ENCODE measurements at places on chromosomes 7 and 10.

DNA sequence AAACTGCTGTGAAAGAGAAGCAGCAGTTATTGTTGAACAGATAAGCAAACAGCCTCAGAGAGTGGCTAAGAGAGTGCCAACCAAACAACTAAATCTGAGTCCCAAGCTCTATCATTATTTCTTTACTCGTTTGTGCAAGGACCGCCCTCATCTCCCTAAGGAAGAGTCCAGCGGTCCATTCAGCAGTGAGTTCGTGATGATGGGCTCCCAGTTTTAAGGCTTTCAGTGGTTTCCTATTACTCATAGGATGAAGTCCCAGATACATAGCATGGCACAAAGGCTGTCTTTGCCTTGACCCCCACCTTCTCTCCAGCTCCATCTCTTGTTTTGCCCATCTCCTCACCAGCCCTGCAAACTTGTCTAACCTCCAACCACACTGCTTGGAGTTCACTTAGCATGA, 24.3 kb upstream of the PDE1C start:
- no peak for DNase-seq

DNA sequence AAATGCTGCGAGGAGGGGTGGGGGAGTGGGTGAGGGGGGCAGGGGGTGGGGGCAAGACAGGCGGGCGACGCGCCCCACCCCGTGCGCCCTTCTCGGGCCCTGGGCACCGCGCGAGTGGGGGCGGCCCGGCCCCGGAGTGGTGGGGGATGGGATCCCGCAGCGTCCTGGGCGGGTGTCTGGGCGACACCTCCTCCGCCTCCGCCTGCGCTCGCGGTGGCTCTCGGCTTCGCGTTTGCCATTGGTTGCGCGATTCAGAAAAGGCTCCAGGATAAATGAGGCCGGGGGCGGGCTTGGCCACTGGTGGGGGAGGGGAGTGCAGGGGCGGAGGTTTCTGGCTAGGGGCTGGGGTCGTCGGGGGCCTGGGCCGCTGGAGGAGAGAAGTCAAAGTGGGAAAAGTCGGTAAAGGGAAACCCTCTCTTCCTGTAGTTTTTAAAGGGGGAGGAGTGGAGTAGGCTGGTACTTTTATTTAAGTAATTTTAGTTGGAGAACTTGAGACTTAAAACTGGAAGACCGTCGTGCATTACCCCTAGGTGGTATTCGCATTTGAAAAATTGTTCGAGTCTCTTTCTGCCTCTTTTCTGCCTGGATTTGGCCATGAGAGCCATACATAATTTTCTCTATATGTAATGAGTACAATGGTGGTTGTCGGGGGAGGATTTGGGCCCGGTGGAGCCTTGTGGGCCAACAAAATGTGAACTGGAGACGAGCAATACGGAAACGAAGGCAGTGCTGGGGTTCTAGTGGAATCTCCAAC, 992 bp upstream of the IGF2BP3 start:
- DNase-seq: no peak

DNA sequence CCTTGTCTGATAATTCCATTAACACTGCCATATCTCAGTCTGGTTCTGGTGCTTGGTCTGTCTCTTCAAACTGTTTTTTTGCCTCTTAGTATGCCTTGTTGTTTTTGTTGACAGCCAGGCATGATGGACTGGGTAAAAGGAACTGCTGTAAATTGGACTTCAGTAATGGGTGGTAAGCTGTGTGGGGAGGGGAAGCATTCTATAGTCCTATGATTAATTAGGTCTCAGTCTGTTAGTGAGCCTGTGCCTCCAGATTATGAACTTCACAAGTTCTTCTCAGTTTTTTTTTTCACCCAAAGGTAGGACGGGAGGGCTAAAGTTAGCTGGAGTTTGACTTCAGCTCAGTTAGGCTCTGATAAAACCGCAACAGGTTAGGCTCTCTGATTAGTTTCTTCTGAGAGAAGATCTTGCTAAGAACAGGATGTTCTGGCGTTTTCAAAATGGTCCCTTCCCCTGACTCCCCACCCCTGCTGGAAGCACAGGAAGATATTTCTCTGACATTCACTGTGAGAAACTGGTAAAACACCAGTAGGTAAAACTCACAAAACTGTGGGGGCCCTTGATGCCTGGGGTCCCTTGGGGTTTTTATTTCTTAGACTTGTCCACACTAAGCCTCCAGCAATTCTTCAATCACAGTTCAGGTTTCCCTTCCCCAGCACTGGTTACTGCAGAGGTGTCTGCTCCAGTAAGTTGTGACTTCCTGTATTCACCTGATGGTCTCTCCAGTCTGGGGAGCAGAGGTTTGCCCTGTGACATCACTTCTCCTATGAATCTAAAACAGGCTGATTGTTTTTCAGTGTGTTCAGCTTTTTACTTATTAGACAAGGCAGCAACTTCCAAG, 43.3 kb upstream of the CCDC71L start:
- no peak for DNase-seq

DNA sequence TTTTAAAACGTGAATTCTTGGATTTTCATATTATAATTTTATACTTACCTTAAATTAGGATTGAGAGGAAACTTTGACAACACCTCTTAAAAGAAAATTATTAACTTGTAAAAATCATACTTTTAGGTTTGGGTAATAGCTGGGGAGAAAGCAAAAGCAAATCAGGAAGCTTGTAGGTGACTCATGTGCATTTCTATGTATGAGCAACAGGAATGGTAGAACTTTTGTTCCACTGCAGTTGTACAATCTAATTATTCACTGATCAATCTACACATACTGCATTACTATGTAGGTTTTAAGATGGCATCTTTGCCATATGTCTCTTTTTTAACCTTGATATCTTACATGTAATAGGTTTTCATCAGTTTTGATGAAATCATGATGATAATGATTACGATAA, 223.2 kb downstream of the PRKG1 start:
- DNase-seq: no peak

DNA sequence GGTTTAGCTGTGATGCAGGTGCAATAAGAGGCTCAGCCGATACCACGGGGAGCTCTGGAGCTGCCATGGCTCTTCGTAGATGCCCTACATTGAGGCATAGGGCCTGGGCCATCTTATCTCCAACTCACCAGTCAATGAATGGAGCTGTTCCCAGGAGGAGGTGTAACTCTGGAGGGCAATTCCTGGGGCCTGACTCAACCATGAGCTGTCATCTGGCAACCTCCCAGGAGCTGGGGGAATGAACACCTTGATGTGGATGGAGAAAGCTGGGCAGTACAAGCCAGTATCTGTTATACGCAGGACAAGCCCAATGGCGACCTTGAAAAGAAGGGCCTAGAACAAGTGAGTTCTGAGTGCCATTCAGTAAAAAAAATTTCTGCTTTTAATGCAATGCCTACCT, 224.0 kb upstream of the PLXDC2 start:
- no peak for DNase-seq

DNA sequence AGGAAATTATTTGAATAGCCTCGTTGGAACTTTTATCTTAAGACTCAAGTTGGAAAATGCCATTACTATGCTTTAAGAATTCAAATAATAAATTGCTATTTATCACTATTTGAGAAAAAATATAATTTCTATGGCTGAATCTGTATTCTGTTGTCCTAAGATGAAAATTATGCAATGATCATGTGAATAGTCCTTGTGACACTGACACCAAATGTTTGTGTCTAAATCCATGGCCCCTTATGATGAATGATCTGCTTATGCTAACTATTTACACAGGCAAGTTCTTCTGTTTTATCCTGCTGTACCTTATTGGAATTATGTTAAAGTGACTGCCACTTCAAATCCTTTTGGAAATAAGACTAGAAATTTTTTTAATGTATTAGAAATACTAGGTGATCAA, 208.7 kb downstream of the DOCK4 start:
- DNase-seq: no peak

DNA sequence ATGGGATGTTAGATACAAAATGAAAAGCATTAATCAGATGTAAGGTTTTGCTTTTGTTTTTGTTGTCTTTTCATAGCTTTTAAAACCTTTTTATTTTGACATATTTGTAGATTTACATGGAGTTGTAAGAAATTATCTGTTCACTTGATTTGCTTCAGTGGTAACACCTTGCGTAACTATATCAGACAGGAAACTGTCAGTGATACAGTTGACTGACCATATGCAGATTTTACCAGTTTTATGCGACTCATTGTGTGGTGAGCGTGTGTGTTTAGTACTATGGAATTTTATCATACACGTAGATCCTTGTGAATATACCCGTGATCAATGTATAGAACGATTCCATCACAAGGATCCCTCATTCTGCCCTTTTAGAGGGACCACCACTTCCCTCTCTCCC, 701.4 kb downstream of the SUGCT start:
- no peak for DNase-seq

GRCh38 chr10:47297866-47298540, 2.0 kb upstream of the GDF10 start:
- DNase-seq: no peak

DNA sequence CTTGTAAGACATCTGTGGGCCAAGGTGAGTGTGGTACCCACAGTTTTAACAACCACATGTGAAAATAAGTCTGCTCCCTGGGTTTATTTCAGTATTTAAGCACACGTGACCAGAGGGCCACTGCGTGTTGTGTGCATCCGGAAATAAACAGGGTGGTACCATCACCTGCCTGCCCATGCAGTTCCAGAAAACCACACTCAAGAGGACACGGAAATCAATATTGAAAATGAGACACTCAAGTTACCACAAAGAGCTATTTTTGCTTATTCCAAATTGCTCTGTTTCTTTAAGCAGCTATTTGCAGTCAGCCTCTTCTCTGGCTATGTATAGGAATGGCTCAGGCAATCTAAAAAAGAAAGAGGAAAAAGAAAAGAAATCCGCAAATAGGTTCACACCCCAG, 71.8 kb upstream of the LOXL4 start:
- DNase-seq: no peak

GRCh38 chr10:45238896-45239295, 76.5 kb downstream of the OR13A1 start:
- no peak for DNase-seq

- DNase-seq: no peak
These were observed 44.4 kb downstream of the MYPN start for GRCh38 chr10:68153473-68154210.

DNA sequence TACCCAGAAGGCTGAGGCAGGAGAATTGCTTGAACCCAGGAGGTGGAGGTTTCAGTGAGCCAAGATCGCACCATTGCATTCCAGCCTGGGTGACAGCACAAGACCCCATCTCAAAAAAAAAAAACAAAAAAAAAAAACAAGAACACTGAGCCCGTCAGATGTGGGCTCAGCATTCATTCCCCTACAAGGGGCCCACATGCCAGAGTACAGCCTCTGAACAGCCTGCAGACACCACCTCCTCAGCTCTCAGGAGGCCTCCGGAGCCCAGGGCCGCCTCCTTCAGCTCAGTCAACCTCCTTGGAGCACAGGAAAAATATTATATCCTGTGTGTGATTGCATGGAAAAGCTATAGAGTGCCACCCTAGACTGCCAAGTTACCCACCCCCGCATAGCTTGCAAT, 112.3 kb downstream of the ABLIM1 start:
- no peak for DNase-seq

DNA sequence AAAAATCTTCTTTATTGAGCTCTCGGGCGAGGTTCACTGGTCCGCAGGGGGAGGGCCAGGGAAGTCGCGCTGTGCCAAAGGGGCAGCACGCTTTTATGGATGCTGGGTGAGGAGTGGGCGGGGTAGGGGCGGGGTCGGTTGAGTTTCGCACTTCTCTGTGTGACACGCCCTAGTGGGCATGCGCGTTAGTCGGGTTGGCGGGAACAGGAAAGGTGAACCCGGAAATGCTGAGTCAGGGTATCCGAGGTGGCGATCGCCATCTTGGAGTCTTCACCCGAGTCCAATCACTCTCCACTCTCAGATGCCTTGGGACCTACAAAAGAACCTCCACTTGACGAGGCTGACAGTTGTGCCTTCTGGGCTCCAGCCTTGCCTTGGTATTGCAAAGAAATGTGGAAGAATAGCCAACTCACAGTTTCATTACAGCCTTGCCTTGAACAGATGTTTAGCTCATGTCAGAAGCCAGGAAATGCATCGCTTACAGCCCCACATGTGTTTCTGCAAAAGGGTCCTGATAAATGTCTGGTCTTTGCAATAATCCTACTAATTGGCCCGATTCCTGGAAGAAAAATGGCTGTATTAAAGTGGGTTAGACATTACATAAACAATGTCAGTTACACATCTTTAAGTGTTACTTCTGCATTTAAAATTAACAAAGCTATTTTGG, 64.1 kb downstream of the AHR start:
- DNase-seq: no peak

GRCh38 chr7:150897502-150898474, 45.5 kb downstream of the AOC1 start:
- no peak for DNase-seq

GRCh38 chr10:73168465-73168803, 515 bp downstream of the FAM149B1 start:
- DNase-seq: no peak

GRCh38 chr7:139737221-139738100, 40.3 kb downstream of the HIPK2 start:
- no peak for DNase-seq

DNA sequence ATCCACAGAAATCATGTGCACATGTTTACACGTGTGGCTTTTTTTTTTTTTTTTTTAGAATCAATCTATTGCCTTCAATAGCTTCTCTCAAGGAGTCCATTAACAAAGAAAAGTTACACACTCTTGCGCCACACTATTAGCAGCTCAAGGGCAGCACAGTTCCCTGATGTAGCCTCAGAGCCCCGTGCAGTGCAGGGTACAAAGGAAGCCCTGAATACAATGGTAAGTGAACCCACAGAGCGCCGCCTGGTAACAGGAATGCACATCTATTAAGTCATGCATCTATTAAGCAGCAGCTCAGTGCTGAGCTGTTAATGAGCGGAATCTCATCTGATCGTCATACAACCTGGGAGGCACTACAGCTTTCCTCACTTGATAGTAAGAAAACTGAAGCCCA, 113.7 kb upstream of the PDLIM1 start:
- no peak for DNase-seq

DNA sequence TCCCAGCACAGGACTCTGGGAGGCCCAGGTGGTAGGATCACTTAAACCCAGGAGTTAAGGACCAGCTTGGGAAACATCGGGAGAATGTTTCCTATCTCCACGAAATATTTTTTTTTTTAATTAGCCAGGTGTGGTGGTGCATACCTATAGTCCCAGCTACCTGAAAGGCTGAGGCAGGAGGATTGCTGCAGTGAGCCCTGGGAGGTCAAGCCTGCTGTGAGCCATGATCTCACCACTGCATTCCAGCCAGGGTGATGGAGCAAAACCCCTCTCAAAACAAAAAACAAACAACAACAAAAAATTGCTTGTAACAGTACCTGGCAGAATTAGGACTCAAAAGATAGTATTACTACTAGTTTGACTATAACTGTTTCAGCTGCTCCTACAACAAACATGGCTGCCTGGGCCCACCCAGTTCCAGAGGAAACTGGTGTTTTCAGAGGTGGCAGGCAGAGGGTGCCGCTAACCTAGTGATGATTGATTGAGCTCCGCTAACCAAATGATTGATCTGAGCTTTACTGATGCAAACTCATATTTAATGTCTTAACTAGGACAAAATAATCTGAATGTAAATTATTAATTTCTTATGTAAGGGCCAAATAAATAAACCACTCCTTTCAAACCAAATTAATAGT, 57.0 kb downstream of the AP3M1 start:
- DNase-seq: no peak

DNA sequence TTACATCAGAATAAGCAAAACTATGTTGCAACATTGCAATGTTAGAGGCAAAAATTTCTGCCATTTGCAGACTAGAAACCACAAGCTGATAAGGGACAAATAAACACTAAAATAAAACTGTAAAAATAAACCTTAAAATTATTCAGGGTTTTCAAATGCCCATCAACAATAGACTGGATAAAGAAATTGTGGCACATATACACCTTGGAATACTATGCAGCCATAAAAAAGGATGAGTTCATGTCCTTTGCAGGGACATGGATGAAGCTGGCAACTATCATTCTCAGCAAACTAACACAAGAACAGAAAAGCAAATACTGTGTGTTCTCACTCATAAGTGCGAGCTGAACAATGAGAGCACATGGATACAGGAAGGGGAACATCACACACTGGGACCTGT, 385.0 kb downstream of the PHF14 start:
- DNase-seq: no peak
